Activated CD4-positive, alpha-beta T cell treated with anti-CD3 and anti-CD28 coated beads, Interleukin-2, amount 10 ng/mL, durations not matched to agents 24 days and 14 days (primary cell): ENCODE measurements at places on chromosomes 3 and 15.
A peak's percentile ranks its signal among the peaks of the same experiment; 100 is the strongest.

GRCh38 chr3:141237701-141238521, 6.3 kb downstream of the PXYLP1 start:
- DNase-seq = peak; percentile 74

- DNase-seq = no peak
Measured at GRCh38 chr3:133535971-133536881, 37.3 kb upstream of the CDV3 start.

DNA sequence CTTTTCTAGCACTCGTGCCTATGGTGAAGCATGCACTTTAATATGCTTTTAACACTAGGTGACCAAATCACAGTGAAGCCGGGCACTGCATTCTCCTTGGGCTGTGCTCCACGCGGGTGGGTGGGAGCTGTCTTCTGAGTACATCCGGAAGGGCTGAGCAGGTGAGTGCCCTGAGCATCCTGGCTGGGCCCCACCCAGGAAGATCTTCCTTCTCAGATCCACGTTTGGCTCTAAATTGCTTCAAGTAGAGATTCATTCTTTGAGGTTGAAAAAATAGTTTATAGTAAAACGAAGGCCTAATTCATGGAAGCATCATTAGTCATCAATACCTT, 73.9 kb upstream of the BLM start:
- DNase-seq = no peak

DNA sequence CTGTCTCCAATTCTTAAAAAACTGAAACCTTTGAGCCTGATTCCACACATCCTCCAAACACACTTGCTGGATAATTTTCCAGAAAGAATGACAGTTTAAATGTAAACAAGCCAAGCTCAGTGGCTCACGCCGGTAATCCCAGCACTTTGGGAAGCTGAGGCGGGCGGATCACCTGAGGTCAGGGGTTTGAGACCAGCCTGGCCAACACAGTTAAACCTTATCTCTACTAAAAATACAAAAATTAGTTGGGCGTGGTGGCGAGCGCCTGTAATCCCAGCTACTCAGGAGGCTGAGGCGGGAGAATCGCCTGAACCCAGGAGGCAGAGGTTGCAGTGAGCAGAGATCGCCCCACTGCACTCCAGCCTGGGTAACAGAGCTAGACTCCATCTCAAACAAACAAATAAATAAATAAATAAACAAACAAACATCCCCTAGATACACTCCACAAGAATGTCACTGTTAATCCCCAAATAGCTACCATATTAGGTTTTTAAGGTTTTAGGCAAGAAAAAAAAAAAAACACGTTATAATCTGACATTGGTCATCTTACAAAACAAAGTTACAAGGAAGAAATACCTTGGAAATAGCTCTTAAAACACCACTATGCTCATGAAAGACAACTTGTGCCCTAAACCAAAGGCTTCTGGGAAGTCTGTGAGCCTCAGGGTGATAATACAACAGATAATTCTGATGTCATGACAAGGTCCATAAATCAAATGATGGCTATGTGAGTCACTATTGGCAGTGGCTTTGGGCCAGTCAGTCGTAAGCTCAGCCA, 13.2 kb downstream of the TNIK start:
- peak; percentile 44 for DNase-seq

DNA sequence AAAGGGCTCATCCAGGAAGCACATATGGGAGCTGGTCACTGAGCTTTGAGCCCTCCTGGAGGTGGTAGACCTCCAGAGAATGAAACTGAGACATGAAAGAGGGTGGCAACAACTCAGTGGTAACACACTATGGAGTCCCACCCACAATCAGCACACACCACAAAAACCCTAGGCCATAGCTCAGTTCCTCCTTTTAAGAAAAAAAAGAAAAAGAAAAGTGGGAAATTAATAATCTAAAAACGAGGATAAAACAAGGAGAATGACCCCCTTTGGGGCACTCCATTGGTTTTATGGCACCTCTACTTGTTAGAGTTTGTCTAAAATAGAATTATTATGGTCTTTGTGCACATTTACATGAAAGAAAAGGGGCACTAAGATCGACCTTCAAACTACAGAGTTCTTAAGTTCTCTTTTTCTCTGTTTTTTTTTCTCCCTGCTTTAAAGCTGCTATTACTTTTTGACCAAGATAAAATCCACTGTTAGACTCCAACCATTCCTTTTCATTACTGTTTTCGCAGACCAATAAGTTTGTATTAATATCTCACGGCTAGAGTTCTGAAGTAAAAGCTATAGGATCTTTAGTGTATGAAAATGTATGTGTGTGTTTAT, 40.2 kb upstream of the ZBTB20 start:
- no peak for DNase-seq

- DNase-seq = no peak
Measured at GRCh38 chr3:17059989-17060550, 175.3 kb downstream of the PLCL2 start.

DNA sequence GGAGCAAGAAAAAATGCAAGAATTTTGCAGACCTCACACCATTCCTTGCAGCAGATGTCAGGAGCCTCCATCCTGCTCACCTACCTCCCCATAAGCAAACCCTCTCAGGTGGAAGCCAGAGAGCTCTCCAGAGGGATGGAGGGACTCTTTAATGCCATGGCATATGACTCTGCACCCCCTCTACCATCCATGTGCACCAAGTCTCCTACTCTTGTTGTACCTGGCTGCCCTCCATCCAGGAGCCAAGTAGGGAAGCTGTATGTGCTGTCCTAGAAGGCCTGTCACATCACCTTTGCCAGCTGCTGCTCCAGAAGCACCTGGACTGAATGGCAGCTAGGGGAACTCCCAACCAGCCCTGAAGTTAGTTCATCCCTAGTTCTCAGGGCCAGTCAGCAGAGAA, 38.5 kb upstream of the PRR20G start:
- DNase-seq = no peak

DNA sequence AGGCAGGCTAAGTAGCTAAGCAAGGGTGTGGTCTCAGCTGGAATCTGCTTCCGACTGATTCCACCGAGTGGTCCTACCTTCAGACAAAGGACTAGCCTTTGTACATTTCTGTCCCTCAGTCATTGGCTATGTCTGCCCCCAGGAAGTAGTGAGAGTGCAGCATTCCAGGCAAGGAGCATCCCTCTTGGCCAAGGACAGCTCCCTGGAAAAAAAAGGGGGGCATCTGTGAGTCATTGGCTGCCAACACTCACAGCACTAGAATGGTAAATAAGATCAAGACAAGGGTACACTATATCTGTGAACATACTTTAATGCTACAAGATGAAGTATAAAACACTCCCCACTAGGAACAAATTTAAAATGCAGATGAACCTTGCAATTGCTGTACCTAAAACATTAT, 66.8 kb downstream of the STAC start:
- DNase-seq = no peak

GRCh38 chr3:150215616-150216015, 192.5 kb upstream of the TSC22D2 start:
- DNase-seq = no peak

DNA sequence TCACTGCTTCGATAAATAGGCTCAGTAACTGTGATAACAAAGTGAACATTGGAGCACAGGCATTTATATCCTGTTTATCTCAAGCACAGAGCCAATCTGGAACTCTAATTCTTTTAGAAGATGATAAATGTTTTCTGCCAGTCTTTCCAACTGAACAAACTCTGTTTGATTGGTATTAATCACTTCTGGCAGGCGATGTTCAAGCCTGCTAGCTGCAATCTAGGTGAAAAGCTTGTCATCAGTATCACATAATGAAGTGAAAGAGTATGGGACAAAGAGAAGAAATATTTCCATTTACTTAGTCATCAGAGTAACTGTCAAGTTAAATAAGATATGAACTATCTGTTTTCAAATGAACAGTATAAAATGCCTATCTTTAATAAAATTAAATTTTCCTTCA, 577.3 kb downstream of the VGLL3 start:
- no peak for DNase-seq

DNA sequence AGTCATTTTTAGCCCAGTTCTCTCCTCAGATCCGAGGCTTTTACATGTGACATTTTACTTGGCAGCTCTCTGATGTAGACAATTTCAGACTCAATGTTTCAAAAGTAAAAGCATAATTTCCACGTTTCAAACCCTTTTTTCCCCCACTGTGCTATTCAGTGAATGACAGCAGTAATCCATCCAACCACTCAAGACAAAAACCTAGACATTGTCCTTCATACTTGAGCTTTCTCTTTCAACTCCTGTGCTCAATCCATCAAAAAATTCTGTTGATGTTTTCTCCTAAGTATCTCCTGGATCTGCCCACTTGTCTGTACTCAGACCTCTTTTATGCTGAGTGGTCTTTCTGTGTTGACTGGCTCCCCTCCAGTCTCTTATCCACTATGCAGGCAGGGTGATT, 214.7 kb downstream of the CHL1 start:
- DNase-seq = no peak

DNA sequence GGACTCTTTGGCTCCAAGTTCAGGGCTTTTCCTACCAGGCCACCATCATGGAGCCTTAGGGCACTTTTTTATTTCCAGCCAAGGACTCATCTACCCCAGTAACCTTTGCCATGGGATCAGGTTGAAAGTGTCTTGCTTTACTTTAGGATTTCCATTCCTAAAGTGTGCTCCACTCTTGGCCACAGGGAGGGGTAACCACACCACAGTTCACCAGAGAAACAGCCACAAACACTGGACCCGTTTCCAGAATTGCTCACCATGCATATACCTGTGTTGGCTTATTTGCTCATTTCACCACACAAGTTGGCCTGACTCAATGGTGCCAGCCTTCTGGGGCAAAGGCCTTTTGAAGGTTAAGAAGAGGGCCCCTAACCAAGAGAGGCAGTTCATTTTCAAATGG, 70.6 kb upstream of the RAD18 start:
- no peak for DNase-seq

DNA sequence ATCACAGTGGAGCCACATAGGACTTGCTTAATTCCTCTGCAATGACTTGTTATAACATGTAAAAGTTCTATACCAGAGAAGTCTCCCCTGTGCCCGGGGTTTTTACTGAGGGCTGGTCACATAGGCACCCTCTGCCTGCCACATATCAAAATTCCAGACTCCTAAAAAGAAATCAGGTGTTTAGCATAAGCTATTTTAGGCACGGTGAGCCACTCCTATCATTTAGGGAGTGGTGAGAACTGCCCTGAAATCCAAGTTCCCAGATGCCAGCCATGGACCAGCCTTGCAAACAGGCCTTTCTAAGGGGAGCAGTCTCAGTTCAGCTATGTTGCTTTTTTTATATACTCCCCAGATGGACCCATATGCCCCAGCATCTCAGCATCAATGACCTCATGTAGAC, 130.3 kb downstream of the THSD4 start:
- DNase-seq = no peak

DNA sequence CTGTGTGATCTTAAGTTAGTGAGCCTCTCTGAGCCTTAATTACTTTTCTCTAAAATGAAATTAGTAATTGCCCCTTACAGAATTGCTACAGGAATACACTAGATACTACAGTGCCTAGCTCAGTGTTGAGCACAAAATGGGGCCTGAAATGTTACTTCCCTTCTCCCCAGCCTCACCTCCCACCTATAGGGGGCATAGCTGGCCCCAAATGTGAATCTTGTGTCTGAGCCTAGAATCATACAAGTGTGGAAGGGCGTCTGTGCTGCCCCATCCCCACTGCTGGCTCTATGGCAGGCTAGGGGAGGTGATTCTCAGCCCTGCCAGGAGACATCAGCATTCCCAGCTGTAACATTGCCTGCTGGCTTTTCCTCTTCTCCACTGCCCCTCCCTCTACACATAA, 42.7 kb downstream of the IFT122 start:
- DNase-seq = no peak
